ENCODE measurements at places on chromosomes 12 and 14. TPM values are rescaled to one million over a fixed set of nuclear protein-coding genes. Genes with fewer than 3 reads are reported as not detected.
A peak's percentile ranks its signal among the peaks of the same experiment; 100 is the strongest.

The DPPA3 gene
- 40.0 TPM for total RNA-seq

The SLC8A3 gene
- not detected for total RNA-seq

The TMEM116 gene
- total RNA-seq, result 11.0 TPM

The BICDL1 gene
- total RNA-seq, result 14.2 TPM

The PLEKHG7 gene
- total RNA-seq, result 0.12 TPM

The SLC38A4 gene
- total RNA-seq, result 16.0 TPM

DNA sequence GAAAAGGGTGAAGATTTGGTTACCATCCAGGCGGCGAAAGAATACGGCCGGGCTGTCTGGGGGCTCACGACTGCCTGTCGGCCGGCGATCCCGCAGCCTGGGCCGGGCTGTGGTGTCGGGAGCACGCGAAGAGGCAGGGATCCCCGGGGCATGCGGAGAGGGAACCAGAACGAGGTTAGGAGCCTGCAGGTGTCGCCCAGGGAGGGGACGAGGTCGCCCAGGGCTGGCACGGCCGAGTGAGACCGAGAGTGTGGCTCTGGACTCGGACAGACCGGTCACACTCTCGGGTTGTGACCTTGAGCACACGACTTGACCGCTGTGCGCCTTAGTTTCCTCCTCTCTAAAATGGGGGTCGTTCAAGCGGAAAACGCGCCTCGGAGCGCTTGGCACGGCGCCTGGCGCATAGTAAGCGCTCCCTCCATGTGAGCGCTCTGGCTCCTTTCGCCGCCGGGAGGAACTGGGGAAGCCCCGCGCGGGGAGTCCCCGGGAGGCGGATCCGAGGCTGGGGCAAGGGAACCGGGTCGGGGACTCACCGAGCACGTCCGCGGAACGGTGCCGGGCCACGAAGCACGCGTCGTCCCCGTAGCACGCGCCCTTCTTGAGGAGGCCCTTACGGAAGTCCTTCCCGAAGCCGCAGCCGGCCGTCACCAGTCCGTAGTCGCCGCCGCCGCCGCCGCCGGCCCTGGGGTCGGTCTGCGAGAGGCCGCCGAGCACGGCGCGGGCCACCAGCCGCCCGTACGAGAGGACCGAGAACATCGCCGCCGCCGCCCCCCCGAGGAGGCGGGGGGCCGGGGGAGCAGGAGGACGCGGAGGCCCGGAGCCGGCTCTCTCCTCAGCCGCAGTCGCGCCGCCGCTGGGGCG is 612 bp downstream of the PPTC7 start:
- peak; percentile 53 for DNase-seq

- no peak for DNase-seq
These were observed 33.8 kb downstream of the MMAB start for GRCh38 chr12:109539508-109539907.

- DNase-seq, result no peak
These were observed 615.1 kb downstream of the NRXN3 start for GRCh38 chr14:78785265-78785664.

GRCh38 chr14:42563313-42563712 is 956.6 kb downstream of the LRFN5 start:
- no peak for DNase-seq

GRCh38 chr12:5376591-5377207 is 55.2 kb upstream of the NTF3 start:
- DNase-seq, result no peak

- no peak for DNase-seq
These were observed 180.9 kb upstream of the SFSWAP start for GRCh38 chr12:131530041-131530332.

DNA sequence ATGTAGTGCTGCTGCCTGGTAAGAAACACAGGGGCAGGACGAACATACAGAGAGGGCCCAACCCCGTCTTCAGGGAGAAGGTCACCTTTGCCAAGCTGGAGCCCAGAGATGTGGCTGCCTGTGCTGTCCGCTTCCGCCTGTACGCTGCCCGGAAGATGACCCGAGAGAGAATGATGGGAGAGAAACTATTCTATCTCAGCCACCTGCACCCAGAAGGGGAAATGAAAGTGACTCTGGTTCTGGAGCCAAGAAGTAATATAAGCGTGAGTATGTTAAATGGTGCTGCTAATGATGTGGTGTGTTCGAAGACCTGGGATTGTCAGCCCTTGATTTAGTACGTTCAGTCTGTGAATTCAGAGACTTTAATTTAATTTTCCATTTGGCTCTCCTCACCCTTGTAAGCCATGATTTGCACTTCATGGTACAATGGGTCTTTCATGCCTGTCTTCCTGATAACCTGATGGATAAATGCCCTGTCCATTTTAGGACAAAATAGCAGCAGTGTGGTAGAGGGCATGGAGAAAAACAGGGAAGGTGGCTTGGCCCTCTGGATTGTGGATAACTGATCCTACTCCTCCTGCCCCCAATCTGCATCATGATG is 318.9 kb downstream of the SNAPC1 start:
- DNase-seq, result no peak

- DNase-seq, result no peak
These were observed 71.1 kb upstream of the SYT1 start for GRCh38 chr12:78793491-78793890.

DNA sequence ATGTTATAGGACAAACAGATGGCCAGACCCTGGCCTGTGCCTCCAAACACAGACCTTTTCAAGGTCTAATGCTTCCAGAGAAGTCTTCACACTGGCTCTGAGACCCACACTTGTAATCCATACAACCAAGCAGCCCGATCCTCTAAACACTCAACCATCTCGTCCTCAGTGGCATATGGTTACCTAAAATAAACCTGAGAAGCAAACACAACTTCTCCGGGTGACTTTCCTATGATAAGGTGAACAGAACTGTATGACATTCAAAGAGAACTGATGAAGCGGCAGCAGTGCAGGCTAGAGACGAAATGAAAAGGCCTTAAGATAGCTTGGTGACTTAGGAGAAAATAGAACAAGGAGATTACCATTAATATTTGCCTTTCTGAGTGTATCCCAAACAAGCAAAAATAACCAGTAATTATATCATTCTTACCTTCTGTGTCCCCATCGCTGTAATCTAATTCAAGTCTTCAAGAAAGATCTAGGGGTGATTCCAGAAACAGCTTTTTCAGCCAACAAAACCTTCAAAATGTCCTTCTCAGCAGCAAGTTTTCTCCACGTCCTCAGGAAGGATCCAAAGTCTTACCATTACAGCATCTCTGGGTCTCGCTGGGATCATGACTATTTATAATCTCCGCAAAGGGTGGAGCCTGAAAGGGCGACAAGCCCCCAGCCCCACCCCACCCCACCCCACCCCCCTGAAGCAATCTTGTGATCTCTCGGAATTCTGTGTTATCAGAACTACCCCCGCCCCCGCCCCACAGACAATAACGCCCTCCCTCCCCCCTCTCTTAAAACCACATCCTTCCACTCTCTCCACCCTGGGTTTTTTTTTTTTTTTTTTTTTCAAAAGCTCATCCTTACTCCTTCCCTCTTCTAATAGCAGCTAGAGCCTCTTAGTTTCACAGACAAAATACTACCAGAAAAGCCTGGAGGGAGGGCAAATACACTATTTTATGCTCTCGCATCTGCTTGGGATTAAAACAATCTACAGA is at the start of gene SLC2A3:
Gene SLC2A3 (minus strand): TSS at position 598 of the 992 bp plus-strand sequence. CDS start 153 bp downstream, at position 445.
- DNase-seq, result peak; percentile 97

GRCh38 chr12:25687226-25687625 is 134.1 kb upstream of the LMNTD1 start:
- DNase-seq, result no peak

- no peak for DNase-seq
These were observed 775.7 kb downstream of the SLC6A15 start for GRCh38 chr12:84136862-84137367.
